Panc1 (cell line): ENCODE measurements at places on chromosomes 1 and 21. TPM values are rescaled to one million over a fixed set of nuclear protein-coding genes. Genes with fewer than 3 reads are reported as not detected.

Gene TEX50
- not detected for total RNA-seq

Gene POU3F1
- 0.08 TPM for total RNA-seq

Gene ENAH
- 133 TPM for total RNA-seq

Gene C1orf115
- 3.9 TPM for total RNA-seq

Gene RNF11
- total RNA-seq: 86.0 TPM

Gene PLA2G2C
- total RNA-seq: not detected

Gene LAPTM5
- 1.9 TPM for total RNA-seq

Gene ERICH3
- not detected for total RNA-seq
